Glomerular endothelial cell (primary cell): ENCODE measurements at places on chromosomes 5 and 9.

GRCh38 chr5:3401635-3402034 is 194.0 kb upstream of the IRX1 start:
- no peak for DNase-seq

DNA sequence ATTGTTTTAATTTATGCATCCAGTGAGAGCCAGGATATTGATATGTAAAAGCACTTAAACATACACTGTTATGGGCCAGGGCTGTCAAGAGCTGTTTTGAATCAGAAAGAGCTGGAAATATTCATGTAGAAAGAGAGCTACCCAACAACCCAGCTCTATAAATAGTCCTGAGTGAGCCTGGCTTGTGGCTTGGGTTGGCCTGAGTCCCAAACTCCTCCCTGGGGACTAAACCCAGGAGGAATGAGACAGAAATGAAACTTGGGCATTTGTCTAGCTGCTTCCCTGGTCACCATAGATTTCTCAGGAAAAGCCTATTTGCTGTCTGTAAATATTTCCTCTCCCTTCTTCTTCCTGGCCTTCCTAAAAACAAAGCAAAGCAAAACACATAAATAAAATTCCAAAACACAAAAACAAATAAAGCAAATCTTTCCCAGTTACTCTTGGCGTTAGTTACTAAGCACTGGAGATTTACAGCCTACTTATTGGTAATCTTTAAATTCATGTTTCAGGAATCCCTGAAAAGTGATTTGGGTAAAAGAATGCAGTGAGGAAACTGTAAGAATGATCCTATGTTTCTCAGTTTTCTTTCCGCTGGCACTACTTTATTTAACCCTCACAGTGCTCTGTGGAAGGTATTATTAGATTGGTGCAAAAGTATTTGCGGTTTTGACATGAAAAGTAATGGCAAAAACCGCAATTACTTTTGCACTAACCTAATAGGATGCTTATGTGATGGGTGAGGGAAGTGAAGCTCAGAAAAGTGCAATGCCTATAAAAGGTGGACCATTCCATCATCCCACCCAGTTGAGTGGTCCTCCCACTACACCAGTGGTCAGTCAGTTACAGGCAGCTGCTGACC is 111.8 kb downstream of the CARTPT start:
- peak; percentile 16 for DNase-seq

- DNase-seq, result no peak
These were observed 14.4 kb upstream of the CDC20B start for GRCh38 chr5:55187370-55187769.

DNA sequence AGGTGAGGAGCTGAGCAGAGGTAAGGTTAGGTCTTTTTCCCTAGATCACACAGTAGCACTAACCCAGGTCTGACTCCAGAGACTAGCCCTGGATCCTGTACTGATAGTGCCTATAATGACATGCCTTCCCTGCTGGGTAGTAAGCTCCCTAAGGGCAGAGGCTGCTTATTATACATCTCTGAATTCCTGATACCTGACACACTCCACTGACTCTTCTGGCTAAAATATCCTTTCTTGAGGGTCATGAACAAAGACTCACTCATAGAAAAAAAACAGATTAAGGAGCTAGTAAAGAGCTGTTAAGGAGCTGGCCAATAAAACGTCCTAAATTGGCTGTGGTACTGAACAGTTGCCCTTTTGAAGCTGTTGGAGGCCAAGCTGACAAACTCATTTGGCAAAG is 149.0 kb upstream of the ITGA1 start:
- DNase-seq, result no peak

GRCh38 chr5:30604648-30605262 is 588.7 kb upstream of the CDH6 start:
- no peak for DNase-seq

GRCh38 chr9:91075279-91075678 is 273.7 kb downstream of the SYK start:
- DNase-seq, result no peak

- no peak for DNase-seq
These were observed 1.1 kb downstream of the CYFIP2 start for GRCh38 chr5:157267025-157267424.

GRCh38 chr9:127557466-127557869 is 54.6 kb upstream of the STXBP1 start:
- DNase-seq, result no peak

- no peak for DNase-seq
These were observed 53.5 kb downstream of the NEURL1B start for GRCh38 chr5:172694541-172694940.

- DNase-seq, result no peak
These were observed 14.4 kb downstream of the PDE6A start for GRCh38 chr5:149930043-149930748.

- DNase-seq, result peak; percentile 20
These were observed 46.7 kb downstream of the GARNL3 start for GRCh38 chr9:127311239-127311741.

- no peak for DNase-seq
These were observed 19.0 kb downstream of the ENC1 start for GRCh38 chr5:74621492-74621891.

GRCh38 chr5:116492016-116492623 is 82.5 kb downstream of the SEMA6A start:
- no peak for DNase-seq

DNA sequence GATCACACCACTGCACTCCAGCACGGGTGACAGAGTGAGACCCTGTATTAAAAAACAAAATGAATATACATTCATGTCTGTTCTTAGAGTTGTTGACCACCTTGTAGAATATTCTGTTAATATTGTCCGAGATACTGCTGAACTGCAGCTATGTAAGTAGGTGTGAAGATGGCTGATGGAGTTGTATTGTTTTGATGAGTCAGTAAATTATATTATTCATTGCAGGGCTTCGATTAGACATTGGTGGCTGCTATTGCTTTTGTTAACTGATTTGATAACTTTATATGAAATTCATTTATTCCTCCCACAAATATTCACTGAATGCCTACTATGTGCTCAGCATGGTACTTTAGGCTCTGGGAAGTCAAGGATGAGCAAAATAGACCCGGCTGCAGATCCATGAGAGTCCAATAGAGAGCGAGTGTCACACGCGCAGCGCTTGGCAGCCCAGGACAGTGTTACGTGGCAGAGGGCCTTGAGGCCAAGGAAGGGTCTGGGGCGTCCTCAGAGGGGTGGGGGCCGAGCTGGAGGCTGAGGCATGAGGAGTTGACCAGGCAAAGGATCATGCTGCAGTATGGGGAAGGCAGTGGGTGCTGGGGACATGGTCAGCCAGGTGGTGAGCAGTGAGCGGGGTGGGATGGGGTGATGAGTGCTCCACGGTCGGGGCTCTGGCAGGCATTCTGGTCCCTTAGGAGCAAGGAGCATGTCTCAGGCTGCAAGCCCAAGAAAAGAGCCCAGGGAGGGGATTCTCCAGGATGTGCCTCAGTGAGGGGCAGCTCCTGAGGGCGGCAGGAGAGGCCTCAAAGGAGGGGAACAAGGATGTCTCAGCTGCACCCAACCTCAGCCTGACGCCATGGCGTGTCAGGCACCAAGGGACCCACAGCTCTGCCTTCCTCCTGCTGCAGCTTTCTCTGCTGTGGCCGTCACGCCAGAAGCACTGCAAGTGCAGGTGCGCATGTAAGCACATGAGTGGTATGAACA is 243.5 kb downstream of the GADD45G start:
- no peak for DNase-seq

DNA sequence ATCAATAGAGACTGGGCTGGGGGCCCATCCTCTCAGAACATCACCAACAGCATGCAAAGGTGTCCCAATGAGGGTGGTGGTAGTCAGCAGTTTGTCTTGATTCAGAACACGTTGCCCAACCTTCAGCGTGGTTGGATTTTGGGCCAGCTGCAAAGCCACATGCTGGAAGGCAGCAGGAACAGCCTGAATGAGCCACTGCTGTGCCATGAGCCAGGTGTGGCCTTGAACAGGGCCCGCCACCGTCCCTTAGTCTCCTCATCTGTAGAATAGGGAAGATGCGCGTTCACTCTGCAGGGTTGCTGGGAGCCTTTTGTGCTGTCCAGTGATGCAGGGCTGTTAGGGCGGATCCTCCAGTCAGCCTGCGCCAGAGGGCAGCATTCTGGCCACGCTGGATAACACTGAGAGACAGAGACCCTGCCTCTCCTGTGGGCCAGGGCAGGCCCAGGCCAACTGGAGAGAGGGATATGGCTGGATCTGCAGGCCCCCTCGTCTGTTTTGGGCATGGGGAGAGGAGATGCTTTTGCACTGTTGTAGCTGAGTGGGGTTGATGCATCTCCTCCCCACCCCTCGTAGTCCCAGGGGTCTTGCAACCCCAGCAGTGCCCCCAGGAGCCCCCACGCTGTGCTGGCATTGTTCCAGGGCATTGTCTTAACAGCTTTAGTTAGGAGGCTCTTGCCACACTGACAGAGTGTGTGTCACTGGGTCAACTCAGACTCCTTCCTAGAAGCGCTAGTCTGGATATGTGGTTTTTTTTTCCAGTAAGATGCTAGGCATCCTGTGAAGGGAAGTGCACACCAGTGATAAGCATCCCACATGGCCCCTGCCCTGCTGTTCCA is 42.1 kb downstream of the SLC46A2 start:
- DNase-seq, result no peak

- DNase-seq, result no peak
These were observed 57.5 kb upstream of the OLFM1 start for GRCh38 chr9:135029871-135030565.

GRCh38 chr9:101307051-101307450 is 77.8 kb downstream of the BAAT start:
- DNase-seq, result no peak

GRCh38 chr9:121721770-121722169 is 70.3 kb downstream of the DAB2IP start:
- DNase-seq, result no peak

GRCh38 chr5:119353686-119354366 is 2.0 kb upstream of the TNFAIP8 start:
- no peak for DNase-seq

- DNase-seq, result no peak
These were observed 94.3 kb downstream of the PBX3 start for GRCh38 chr9:125841444-125841843.

DNA sequence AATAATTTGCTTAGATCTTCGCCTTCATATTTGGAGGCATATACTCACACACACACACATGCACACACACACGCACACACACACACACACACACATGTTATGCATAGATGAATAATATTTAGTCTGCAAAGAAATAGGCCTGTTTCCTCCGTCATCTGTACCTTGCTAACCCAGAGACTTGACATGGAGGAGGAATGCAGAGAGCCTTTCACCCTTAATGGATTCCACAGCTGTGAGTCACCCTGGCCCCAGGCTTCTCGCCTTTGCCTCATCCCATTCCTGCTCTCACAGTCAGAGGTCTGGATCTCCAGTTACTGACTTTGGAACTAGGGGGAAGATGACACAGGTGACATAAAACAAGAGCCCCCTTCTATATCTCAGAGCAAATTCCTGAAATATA is 29.7 kb downstream of the ZNF462 start:
- DNase-seq, result peak; percentile 52

- DNase-seq, result no peak
These were observed 189.0 kb downstream of the NR3C1 start for GRCh38 chr5:143214458-143214857.
